Activated T-cell treated with anti-CD3 and anti-CD28 coated beads, Interleukin-2, amount 50 U/mL, for 24 hours (primary cell): ENCODE measurements at places on chromosomes 11 and 22.

- H3K27ac ChIP-seq, result no peak overlapping the region
- H3K4me3 ChIP-seq, result no peak overlapping the region
- H3K4me1 ChIP-seq, result peaks cover 1% of the 10 kb centered on the region
- DNase-seq, result no peak
- H3K27me3 ChIP-seq, result peaks cover 47% of the 10 kb centered on the region
These were observed 63.3 kb downstream of the SLC22A24 start for GRCh38 chr11:63080682-63081081.

DNA sequence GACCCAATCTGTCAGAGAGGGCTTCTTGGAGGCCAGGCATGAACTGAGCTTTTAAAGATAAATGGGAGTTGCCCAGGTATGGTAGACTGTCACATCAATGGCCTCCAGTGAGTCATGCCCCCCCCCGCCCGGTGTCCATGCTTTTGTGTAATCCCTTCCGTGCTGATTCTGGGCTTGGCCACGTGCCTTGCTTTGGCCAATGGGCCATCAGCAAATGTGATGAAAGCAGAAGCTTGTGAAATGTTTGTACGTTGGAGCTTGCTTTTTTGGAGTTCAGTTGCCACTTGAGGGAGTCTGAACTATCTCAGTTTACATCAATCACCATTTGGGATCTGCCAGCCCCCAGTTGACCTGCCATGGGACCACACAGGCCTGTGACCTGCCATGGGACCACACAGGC is 4.3 kb upstream of the THY1 start:
- no peak overlapping the region for H3K27ac ChIP-seq
- no peak overlapping the region for H3K4me3 ChIP-seq
- H3K4me1 ChIP-seq, result peaks cover 17% of the 10 kb centered on the region
- H3K36me3 ChIP-seq, result no peaks in the 10 kb centered on the region

DNA sequence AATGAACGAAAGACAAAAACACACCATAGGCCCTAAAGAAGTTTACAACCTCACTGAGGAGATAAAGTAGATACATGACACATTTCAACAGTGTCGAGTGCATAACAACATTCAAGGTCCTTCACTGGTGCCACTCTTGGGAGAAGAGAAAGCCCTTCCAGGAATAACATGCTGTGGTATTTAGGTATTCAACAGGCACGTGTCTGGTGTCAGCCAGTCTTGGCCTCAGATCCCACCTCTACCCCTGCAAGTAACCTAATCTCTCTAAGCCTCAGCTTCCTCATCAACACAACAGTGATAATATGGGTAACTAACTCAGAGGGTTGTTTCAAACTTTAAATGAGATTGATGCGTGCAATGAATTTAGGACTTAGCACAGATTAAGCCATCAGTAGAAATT is 235.0 kb upstream of the ZC3H12C start:
- no peak overlapping the region for H3K27ac ChIP-seq
- DNase-seq, result no peak
- H3K4me1 ChIP-seq, result no peaks in the 10 kb centered on the region
- H3K36me3 ChIP-seq, result no peaks in the 10 kb centered on the region
- no peak overlapping the region for H3K4me3 ChIP-seq

- DNase-seq, result no peak
- peak overlapping the region; percentile 97 for H3K27ac ChIP-seq
- no peaks in the 10 kb centered on the region for H3K27me3 ChIP-seq
- H3K4me3 ChIP-seq, result no peak overlapping the region
These were observed 23.6 kb downstream of the CYTH4 start for GRCh38 chr22:37305887-37306286.

GRCh38 chr11:11207428-11207827 is 145.6 kb downstream of the CSNK2A3 start:
- no peak for DNase-seq
- no peak overlapping the region for H3K27ac ChIP-seq
- no peaks in the 10 kb centered on the region for H3K4me1 ChIP-seq
- no peaks in the 10 kb centered on the region for H3K36me3 ChIP-seq
- peaks cover 31% of the 10 kb centered on the region for H3K27me3 ChIP-seq
